ENCODE measurements at places on chromosomes 6 and 20.

- no peak for DNase-seq
These were observed 78.0 kb downstream of the MDGA1 start for GRCh38 chr6:37619641-37620040.

DNA sequence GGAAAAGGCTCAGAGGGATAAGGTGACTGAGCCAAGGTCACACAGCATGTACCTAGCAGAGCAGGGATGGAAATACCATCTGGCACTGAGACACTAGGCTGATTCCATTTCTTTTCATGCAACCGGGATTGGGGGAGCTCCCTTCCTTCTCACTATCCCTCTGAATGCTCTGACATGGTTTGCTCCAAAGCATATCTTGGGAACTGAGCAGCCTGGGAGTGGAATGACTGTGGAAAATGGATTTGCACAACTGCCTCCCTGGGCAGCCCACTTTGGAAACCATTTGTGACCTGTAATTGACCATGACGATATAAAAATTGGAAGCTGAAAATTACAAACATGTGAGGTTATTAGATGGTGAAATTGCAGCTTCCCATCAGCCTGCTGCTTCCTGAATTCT, 309.0 kb upstream of the CHD6 start:
- DNase-seq, result no peak

DNA sequence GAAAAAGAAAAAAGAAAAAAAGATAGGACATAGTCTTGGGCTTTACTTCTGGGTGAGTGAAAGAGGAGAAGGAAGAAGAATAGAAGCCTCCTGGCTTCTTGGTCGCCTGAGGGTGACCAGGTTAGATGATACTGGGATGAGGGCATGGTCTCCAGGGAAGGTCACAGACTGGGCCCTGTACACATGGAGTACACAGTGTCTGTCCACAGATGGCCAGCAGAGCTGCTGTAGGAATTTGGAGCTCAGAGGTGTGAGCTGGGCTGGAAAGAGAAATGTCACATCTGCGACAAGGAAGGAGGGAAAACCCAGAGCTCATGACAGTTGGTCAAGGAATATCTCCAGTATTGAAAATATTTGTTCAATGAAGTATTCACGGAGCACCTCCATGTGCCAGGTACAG, 56.1 kb downstream of the DLGAP4 start:
- no peak for DNase-seq

- DNase-seq, result no peak
These were observed 142.5 kb downstream of the CD164 start for GRCh38 chr6:109239651-109240321.

GRCh38 chr20:22204801-22205200, 379.6 kb downstream of the FOXA2 start:
- DNase-seq, result no peak

- peak; percentile 75 for DNase-seq
These were observed 227.6 kb upstream of the PRSS16 start for GRCh38 chr6:27019651-27020552.

DNA sequence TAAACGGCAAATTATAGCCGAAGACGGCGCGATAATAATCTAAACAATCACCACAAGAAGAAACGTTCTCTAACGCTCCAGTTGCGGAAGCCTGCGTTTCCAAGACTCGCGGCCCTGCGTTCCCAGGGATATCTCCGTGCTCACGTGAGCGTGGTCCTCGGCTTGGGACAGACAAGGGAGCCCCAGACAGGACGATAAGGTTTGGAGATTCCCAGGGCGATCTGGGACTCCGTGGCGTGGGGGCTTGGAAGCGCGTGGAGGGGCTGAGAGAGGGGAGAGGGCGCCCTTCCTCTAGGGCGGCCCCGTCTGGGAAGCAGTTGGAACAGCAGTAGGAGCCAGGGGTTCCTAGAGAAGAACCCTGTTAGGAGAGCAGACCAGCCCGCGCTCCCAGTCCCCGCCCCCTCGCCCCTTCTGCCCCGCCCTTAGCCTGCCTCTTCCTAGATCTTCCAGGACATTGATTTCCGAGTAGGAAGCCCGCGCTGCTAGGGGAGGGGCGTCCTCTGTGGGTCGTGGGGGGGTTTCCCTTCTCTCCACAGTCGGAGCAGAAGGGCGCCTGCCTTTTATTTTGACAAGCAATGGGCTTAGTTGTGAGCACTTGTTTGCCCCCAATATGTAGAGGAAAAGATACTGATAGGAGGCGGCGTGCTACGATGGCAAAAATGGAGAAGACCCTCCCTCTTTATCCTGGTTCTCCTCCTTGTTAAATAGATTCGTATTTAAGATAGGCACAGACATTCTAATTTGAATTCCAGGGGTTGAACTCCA, 10.6 kb downstream of the NRN1 start:
- DNase-seq, result no peak

DNA sequence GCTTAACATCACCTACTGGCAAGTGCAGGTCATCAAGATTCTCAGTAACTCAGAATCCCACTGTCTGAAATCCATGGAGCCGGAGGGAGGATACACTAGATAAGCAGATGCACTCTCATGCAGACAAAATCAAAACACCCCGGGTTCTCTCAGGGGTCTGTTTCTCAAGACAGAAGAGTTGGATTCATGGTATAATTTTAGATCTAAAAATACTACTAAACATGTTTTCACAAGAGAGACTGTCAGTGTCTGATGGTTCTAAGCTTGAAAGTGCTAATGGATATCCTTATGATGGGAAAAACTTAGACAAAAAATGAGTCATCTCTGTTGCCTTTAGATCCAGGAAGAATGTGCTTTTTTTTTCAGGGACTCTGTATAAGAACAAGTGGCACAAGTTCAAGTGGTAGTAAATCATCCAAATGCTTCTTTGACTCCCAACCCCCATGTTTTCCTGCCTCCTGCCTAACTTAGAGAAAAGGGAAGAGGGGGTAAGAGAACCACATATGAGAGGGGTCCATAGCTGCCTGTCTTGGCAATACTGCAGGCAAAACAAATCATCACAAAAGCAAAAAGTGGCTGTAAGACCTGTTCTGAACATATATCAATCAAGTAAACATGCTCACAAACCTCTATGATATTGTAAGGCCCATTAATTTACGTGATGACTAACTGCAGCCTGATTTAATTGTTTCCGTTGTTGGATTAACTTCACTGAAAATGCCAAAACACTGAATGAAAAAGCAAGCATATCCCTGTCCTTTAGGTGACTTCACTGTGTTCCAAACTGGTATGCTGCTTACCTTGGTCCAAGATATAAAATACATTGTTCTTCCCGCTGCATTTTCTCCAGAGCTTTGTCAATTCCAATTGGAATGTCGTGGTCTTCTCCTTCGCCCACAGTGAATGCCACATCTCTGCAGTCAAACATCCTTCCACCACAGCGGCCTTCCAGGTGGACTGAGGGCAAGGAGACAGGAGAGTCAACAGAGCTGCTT, 84.0 kb upstream of the TULP1 start:
- DNase-seq, result no peak

- DNase-seq, result no peak
These were observed 458.6 kb downstream of the EPM2A start for GRCh38 chr6:145276756-145277155.

DNA sequence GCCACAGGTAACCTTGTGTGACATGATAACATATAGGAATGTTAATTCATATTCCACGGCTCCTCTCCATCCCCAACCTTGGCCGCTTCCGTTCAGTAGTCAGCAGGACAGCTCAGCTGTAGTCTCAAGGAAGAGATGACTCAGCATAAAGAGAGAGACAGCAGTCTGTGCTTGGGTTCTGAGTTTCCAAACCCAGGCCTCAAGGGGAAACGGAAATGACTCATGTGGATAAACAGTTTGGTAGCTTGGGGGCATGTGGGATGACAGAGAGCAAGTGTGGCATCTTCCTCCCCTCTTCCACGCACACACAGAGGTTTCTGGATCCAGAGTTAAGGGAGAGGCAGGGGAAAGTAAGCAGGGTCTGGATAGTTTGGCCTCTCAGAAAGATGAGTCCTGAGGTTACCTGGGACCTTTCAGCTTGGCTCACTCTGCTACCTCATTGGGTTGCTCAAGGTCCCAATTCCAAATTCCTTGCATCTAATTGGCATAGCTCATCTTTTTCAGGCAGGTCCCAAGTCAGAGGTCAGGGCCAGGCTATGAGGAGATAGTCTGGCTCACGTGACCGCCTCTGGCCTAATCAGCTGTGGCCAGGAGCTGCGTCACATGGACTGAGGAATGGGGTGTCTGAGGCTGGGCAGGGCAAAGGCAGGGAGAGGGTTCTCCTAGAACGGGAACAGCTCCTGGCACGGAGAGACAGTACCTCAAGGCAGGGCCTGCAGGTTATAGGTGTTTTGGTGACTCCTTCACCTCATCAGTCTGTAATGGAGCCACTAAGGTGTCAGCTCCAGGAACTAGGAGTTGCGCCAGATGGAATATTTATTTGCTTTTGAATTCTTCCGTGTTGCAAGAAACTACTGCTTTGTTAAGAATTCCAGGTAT, 36.5 kb upstream of the MLN start:
- peak; percentile 53 for DNase-seq

DNA sequence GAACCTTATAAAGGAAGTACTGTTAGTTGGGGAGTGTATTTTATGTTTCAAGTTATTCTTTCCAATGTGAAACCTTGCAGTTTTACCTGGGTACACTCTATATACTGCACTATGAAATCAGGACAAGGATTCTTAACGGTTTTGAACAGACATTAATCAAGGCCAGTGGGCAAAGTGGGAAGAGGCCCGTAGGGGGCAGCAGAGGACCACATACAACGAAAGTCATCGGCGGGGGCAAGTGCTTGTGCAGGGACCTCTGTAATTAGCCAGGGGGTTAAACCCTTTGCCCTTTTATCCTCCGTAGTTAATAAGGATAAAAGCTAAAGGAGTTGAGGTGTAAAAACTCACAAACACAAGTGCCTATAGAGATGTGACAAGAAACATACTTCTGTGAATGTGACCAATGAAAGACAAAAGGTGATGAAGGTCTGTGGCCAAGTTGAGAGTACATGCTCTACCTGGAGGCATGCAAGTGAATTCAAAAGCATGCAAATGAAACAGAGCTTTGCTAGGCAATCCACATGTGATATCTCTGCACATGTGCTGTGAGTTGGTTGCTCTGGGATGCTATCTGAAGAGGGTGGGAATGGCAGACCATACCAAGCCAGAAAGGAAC, 392.7 kb upstream of the MAN1A1 start:
- DNase-seq, result peak; percentile 72

- DNase-seq, result no peak
These were observed 9.7 kb upstream of the FILIP1 start for GRCh38 chr6:75503291-75503690.

DNA sequence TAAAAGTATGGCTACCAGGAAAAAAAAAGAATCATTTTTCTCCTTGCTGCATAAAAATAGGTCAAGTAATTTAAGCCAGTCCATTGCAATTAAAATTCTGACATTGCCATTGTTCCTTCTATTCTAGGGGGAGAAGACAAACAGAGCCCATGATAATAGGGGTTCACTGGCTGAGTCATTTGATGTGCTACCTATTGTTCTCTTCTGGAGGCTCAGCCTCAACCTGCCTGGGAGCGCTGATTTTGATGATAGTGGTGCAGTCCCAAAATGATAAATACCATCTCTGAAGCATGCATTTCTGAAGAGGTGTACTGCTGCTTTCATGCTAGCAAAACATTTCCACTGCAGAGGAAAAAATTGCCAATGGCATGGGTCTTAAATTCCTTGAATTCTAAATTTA, 5.8 kb downstream of the CITED2 start:
- DNase-seq, result no peak

GRCh38 chr20:19683188-19683587, 74.9 kb upstream of the RIN2 start:
- no peak for DNase-seq

DNA sequence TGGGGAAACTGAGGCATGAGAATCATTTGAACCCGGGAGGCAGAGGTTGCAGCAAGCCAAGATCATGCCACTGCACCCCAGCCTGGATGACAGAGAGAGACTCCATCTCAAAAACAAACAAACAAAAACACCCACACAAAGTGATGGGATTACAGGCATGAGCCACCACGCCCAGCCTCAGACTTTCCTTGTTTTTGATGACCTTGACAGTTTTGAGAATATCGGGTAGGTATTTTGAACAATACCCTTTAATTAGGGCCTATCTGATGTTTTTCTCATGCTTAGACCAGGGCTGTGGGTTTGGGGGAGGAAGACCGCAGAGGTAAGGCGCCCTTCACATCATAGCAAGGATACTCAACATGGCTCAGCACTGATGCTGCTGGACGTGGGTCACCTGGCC, 63.4 kb downstream of the ADNP start:
- DNase-seq, result no peak

DNA sequence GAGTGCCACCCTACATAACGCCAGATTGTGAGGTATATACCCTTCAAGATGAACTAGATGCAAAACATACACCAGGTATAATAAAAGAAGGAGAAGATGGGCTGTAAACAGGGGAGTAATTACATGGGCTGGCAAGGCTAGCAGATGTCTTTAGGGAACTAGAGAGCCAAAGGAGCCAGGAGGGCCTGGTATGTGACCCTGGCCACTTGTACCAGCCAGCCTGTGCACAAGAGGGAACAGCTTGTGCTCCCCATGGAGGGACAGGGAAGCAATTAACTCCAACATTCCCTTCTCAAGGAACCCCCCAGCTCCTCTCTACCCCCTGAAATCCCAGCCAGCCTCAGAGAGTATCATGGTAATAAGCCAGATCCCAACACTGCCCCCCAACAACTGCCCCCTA, 139.9 kb downstream of the HIVEP2 start:
- DNase-seq, result no peak

DNA sequence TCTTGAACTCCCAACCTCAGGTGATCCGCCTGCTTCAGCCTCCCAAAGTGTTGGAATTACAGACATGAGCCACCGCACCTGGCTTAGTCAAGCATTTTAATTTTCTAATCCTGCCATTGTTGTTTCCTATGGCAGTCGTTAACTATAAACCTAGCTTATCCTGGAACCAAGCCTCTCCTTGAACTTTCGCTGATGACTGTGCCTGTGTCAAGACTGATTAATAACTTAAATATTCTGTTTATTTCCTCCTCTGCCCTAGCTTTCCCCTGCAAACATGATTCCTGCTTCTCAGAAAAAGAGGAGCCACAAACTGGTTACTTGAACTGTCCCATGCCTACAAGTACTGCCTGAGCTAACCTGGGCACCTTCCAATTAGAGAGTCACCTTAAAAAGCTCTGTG, 1.5 kb downstream of the VNN1 start:
- no peak for DNase-seq

DNA sequence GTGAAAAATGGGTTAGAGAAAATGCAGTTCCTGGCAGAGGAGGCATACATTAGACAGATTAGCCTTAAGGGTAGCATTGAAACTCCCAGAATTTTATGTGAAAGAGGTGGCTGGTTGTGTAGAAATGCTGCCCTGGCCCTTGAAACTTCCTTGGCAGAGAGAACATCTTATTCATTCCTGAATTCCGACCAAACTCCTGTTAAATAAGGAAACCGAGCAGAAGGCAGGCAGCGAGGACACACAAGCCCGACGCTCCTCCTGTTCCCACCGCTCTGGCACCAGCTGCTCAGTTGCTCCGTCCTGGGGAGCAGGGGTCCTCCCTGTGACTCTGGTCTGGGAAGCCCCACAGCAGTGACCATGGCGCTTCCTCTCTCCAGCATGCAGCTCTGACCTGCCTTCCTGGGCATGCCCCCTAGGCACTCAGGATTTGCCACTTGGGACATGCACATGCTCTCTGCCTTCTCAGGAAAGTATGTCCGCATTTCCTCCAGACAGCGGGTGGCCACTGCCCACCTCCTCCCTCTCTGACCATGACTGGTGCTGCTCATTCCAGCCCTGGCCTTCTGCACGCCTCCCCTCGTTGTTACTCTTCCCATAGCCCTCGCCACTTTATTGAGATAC, 35.2 kb upstream of the CLDN20 start:
- no peak for DNase-seq
